ENCODE measurements at places on chromosomes 2 and 18. TPM values are rescaled to one million over a fixed set of nuclear protein-coding genes. Genes with fewer than 3 reads are reported as not detected.

DNA sequence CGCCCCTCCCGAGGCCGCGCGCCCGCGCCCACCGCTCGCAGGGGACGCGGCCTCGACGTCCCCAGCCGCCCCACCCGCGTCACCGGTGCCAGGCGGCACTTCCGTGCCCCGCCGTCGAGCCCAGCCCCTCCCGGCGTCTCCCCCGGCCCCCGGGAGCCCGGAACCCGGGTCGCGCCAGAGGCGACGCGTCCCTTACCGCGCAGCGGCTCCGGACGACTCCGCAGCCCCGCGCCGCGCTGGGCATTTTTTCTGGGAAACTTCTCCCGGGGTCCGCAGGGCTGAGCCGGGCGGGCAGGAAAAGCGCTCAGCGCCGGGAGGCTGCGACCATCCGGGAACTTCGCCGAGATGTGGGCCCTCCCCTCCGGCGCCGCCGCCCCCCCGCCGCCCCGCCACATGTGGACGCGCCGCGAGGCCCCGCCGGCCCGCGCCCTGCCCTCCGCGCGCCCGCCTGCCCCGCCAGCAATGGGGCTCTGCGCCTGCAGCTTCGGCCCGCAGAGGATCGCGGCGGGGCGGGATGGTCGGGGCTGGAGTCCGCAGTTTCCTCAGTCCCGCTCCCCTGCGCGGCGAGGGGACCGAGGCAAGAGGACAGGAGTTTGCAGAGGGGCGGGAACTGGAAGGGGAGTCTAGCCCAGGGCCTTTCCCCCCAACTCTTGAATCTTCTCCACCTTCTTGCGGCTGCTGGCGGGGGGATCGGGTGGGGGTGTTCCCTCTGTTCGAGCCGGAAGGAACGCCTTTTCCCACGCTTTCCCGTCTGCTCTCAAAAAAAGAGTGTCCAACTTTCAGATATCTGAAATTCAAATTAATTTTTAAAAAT, 81.5 kb downstream of the CHRNA1 start:
- peak; percentile 55 for DNase-seq

GRCh38 chr2:46548103-46548486, 68.7 kb downstream of the TMEM247 start:
- DNase-seq = no peak

DNA sequence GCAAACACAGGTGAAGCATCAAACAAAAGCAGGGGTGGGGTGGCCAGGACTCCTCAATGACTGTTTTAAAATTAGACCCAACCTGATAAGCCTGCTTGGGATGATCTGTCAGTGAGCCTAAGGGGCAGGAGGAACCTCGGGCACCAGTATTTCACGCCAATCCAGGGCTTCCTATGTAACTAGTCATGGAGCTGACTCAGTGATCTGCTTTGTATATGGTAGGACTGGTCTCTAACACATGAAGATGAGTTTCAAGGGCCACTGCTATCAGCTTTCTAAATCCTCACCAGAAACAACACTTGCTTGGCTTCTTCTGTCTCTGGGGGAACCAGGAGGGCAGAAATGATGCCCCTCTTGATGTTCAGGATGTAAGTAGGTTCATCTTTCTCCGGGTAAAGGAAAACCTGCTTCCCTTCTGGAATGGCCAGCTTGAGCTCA, 6.2 kb downstream of the APOB start:
- no peak for DNase-seq

DNA sequence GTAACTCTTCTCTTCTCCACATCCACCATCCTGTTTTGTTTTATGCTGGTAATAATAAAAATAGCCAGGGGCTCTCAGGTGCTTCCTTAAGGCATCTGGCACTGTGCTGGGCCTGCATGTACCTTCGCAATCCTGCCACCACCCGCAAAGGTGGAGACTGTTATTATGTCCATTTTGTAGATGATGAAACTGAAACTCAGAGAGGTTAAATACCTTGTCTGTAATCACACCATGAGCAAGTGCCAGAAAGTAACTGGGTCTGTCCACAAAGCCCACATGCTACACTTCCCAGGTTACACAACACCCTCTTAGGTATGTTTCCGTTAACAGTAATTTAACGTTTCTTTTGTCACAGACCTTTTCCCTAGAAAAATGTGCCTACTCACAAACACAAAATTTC, 27.0 kb downstream of the NRP2 start:
- DNase-seq = no peak

DNA sequence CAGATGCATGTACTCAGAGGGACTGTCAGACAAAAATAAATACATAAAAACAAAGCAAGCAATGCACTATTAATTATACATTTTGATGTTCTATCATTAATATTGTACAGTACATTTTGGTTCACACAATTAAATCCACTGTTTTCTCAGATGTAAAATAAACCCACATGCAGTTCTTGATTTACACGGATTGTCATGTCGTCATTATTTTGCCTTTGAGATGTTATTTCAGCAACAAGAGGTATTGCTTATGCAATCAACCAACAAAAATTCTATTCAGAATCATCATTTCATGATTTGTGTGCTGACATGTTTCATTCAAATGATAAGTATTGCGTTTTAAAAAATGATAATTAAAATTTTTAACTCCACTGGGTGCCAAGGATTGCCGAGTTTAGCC, 79.2 kb downstream of the TSHZ1 start:
- no peak for DNase-seq

- no peak for DNase-seq
Observed at GRCh38 chr18:32881009-32881408, 108.2 kb upstream of the KLHL14 start.

DNA sequence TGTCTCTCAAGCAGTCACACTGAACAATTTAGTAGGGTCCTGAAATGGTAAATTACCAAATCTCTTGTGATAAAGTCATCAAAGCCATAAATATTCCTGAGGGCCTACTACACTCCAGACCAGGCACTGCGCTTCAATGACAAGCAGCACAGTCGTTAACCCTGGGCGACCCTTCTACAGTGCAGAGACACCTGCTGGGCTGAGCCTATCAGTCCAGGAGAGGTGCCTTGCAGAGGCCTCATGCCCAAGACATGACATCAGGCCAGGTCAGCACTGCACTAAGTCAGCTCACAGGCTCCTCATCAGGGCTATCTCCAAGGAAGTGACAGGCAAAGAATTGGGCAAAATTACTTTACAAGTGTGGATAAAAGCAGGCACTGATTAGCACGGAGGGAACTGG, 166.4 kb upstream of the EPB41L3 start:
- no peak for DNase-seq

Gene CAPN13
- not detected for total RNA-seq

Gene SLC14A1
- 8.0 TPM for total RNA-seq
